ENCODE measurements at places on chromosomes 2 and 18.
A peak's percentile ranks its signal among the peaks of the same experiment; 100 is the strongest.

- DNase-seq = no peak
Observed at GRCh38 chr2:66830881-66831280, 396.0 kb downstream of the MEIS1 start.

- DNase-seq = peak; percentile 78
Observed at GRCh38 chr2:223735659-223736244, 101.6 kb downstream of the AP1S3 start.

DNA sequence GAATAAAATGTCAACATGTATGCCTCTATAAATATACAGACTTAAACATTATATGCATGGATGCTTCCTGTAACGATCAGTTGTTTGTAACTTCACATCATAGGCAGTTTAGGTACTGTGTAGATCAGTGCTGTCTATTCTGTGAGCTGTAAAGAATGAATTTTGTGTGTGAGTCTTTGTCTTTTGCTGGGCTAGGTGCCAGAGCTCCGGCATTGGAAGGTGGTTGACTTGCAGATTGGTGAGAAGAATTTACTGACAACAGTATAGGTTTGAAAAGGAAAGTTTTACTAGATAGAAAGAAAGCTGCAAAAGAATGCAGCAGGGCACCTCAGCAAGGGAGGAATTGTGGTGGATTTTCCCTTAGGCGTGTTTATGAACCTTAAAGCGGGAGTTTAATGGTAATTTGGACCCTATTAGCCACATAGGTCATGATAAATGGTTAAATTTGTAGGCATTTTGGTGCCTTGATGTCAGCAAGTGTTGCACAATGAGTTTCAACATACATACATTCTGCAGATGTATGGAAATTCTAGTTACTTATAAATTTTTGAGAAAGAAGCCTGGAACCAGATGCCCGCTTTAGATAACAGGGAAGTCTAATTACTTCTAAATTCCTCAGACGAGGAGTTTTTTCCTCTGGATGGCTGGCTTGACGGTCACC, 6.7 kb upstream of the QPCT start:
- no peak for DNase-seq

- peak; percentile 54 for DNase-seq
Observed at GRCh38 chr18:36693931-36694620, 134.7 kb downstream of the TPGS2 start.

- no peak for DNase-seq
Observed at GRCh38 chr18:12246849-12247808, 7.0 kb upstream of the CIDEA start.

GRCh38 chr2:42086500-42086953, 38.7 kb downstream of the PKDCC start:
- peak; percentile 41 for DNase-seq

DNA sequence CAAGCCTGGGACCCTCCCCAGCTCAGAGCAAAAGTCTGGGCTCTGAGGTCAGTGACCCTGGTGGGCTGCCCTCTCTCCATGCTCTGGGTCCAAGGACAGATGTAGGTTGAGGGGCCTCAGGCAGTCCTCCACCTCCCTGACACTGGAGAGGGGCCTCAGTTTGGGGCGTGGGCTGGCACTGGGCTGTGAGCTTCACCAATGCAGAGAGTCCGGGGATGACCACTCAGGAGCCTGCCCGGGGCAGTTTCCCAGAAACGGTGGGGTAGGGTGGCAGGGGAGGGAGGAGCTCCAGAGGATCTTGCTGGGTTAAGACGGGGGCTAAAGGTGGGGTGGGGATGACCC, 40.5 kb upstream of the SMAD7 start:
- no peak for DNase-seq

DNA sequence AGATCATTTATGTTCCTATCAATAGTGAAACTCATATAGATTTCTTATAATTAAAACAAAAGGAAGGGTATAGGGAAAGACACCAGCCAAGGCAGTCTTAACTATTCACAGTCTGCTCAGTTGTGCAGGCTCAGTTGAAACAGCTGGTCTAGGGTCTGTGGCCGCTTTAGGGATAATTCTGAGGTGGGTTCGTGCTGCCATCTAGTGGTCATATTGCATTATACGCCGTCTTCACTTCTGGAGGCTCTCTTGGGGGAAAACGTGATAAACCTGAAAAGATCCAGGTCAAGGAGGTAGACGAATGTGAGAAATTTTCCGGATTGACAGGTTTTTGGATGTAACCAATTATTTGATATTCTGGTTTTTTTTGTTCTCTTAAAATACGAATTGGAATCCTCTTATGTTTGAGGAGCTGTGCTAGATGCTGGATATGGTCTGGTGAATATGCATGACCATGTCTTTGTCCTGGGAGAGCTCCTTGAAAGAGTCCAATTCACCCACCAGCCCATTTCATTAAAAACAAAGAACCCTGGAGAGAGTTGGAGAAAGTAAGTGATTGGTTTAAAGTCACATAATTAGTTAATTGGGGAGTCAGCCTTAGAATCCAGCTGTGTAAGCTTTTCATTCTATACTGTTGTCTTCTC, 492.4 kb downstream of the PLCL1 start:
- peak; percentile 14 for DNase-seq

DNA sequence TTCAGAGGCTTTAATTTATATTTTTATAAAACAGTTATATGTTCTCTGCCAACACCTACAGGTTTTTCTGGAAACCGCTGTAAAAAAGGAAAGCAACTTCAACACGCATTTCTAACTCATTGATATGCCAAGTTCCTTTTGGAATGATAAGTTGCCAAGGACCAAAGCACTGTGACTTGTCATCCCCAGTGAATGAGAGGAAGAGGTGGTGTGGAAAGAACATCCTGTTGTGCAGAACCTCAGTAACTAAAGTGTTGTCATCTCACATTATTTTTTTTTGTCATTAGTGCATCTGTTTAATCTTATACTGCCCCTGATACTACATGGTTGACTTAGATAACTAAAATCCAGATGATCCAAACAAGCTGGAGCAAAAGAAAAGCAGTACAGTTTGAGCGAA, 96.0 kb upstream of the NEUROD1 start:
- no peak for DNase-seq

- DNase-seq = no peak
Observed at GRCh38 chr18:78928076-78928475, 51.5 kb upstream of the SALL3 start.

DNA sequence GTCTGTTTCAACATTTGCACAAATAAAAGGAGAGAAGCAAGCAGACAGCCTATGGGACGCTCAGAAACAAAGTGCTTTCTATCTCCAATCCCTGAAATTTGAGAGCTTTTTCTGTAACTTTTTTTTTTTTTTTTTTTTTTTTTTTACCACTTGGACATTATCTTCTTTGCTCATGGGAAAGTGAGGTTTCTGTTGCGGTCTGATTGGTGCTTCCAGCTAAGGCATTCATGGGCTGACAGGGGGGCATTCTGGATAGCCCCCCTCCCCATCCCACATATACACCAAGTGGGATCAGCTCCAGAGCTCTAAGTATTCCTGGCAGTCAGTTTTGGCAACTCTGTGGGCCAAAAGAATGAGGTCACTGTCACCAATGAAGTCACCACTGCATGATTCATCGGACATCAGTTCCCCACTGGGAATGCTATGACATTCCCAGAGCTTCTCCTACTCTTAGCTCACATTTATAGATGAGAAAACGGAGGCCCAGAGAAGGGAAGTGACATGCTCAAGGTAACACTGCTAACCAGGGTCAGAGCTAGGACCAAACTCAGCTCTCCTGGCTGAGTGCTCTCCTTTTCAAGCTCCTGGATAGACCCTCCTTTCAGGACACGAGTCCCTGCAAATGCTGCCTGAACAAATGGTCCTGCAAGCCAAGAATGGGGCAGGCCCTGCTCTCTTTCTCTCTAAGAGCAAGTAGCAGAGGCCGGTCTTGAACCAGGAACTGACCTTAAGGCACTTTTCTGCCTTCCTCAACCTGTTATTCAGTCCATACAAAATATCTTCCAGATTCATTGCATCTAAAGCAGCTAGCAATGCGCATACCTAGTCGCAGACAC, 61.3 kb downstream of the TMEM247 start:
- peak; percentile 51 for DNase-seq

- peak; percentile 51 for DNase-seq
Observed at GRCh38 chr18:48472610-48473009, 63.4 kb upstream of the ZBTB7C start.

DNA sequence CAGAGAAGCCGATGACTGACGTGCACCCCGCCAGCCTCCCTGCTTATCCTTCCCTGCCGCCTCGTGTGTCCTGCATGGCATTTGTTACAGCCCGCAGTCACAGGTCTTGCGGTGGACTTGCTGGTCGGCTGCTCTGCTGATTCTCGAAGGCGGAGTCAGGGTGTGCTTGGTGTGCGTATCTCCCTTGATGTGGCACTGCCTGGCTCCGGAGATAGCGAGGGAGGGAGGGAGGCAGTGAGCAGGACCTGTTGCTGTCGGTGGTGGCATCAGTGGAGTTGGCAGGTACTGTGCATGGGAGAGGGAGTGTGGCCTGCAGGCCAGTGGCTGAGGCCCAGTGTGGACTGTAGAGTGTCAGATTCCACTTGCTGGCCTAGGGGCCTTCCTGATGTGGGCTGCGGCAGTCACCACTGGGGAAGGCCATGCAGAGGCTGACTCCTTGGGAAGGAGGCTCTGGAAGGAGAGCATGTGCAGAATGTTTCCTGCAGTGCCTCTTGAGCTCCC, 198.9 kb downstream of the AGAP1 start:
- DNase-seq = no peak

DNA sequence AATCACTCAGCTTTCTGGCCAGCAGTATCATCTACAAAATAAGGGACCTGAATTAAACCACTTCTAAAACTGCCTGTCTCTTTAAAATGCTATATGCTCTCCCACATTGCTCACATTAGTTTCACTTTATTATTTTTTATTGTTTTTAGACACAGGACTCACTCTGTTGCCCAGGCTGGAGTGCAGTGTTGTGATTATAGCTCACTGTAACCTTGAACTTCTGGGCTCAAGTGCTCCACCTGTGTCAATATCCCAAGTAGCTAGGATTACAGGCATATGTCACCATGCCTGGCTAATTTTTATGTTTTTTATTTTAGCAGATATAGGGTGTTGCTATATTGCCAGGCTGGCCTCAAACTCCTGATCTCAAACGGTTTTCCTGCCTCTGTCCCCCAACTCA, 591.3 kb upstream of the ZNF804A start:
- no peak for DNase-seq

DNA sequence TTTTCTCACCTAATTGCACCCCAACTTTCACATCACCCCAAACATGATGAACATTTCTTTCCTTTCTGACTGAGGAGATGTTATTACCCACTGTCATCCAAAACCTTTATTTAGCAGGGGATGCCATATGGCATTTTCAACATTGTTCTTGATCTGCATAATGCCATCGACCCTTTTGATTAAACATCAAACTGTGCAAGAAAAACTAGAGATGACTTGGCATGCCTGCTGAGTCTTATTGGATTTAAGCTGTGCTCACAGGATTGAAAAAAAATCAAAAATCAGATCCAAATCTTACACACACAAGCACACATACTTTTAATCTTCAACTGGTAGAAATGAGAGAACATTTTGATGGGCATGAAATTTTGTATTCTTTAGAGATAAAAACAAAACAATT, 536.0 kb downstream of the TMX3 start:
- DNase-seq = no peak

DNA sequence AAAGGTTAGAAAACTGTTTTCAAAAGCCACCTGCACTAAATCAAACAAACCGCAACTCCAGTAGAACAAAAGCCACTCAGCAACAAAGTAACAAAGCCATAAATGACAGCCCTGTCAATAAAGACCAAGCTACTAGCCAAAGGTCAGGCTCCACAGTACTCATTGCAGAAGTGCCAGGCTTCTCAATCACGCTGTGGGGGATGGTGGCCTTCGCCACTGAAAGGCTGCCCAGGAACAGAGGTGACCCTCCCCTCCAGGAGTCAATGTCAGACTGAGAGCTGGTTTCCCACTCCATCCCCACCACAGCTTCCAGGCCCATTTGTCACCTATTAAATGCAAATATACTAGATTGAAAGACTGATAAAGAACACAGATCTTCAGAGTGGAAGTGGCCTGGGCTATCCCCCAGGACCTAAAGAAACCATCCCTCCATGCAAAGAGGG, 5.9 kb downstream of the ATP8B1 start:
- DNase-seq = no peak

DNA sequence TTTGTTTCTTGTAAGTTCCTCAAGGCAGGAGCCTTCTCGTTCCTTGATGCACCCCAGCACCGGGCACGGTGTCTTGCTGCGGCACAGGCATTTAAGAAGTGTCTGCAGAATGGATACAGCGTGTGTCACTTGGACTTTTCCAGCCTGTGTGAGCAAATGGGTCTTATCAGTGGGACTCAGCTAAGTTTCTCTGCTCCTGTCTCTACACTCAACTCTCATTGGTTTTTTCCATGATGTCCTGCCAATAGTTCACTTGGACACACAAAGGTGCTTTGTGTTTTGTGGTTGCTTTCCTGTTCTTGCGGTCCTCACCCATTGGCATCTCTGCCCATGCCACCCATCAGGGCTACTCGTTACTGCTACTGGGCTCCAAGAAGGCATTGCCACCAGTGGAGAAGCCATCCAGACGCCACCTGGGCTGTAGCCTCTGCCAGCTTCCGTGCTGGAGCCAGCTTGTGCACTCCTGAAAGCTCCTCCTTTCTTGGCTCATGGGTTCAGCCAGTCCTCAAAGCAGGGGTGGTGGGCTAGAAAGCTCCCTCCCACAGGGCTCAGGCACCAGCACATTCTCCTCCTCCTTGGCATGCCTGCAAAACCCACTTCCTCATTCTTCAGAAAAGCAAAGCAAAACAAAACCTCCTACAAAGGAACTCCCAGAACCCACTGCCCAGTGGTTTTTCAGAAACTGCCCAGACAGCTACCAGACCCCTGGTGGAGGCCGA, 41.4 kb downstream of the IL1R2 start:
- DNase-seq = peak; percentile 88

GRCh38 chr2:11764359-11764758, 17.9 kb downstream of the LPIN1 start:
- no peak for DNase-seq

DNA sequence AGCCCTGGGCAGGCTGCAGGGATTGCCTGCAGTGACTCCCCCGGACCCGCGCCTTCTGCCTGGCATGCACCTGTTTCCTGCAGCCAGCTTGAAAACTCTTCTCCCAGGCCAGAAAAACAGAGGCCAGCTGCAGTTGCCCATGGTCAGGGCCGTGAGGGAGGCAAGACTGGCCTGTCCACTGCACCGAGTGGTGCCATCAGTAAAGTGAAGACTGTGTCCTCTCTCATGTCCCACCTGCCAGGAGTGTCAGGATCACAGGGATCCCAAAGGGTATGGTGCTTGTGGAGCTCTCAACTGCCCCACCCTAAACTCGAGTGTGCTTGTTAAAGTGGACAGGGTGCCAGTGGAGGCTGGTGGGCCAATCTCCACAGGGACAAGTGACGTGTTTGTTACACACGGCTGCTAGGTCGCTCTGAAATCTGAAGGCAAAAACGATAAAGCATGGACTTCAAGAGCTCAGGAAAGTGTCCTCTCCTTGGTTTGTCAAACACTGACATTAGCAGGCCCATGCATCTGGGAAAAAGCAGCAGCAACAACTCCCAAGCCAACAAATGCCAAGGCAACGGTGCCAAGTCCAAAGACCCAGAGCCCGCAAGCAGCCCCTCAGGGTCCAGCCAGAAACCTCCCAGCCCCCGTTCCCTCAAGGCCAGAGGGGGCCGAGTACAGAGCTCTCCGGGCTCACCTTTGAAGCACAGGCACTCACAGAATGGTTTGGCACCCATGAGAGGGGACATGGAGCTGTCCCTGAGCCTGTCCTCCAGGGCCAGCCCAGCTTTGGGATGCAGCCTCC, 213.2 kb downstream of the HDAC4 start:
- no peak for DNase-seq

GRCh38 chr2:231370749-231371429, 24.6 kb upstream of the B3GNT7 start:
- no peak for DNase-seq

GRCh38 chr2:222756951-222757650, 85.6 kb downstream of the MOGAT1 start:
- DNase-seq = peak; percentile 47

All from fibroblast of gingiva (primary cell).